Ammon's horn (tissue), 1 donor: ENCODE measurements at places on chromosomes 4 and X.
A peak's percentile ranks its signal among the peaks of the same experiment; 100 is the strongest.

DNA sequence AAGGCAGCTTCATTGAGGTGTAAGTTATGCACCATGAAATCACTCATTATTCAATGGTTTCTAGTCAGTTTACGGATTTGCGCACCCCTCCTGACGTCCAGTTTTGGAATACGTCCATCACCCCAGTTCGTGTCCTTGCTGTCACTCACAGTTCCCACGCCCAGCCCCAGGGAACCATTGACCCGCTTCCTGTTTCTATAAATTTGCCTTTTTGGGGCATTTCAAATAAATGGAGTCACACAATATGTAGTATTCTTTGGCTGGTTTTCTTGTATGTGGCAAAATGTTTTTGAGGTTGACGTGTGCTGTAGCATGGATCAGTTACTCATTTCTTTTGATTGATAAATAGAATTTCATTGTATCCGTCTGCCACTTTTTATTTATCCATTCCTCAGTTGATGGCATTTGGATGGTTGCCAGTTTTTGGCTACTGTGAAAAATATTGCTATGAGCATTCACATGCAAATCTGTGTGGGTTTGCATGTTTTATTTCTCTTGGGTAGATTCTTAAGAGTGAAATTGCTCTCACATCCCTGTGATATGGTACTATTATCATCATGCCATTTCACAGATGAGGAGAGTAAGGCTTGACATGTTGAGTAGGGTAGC lies 18.4 kb upstream of the SORCS2 start:
- DNase-seq: no peak

DNA sequence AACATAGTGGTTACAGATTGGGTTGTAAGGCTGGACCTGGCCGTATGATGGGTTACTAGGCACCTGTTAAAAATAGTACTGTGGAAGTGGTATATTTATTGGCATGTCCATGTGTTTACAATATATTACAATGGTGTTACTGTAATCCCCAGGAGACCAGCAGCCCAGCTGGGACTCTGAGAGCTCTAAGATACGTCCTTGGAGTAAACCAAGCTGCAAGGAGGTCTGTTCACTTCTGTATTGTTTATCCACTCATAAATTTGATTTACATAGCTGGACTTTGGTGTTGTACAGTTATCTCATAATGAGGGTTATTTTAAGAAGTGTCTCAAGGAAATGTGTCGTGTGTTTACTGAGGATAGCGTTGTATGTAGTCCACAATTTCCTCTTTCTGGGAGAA lies 93.8 kb downstream of the TBL1X start:
- no peak for DNase-seq

- DNase-seq: peak; percentile 72
These were observed 3.2 kb upstream of the PCDH19 start for GRCh38 chrX:100413229-100413628.

DNA sequence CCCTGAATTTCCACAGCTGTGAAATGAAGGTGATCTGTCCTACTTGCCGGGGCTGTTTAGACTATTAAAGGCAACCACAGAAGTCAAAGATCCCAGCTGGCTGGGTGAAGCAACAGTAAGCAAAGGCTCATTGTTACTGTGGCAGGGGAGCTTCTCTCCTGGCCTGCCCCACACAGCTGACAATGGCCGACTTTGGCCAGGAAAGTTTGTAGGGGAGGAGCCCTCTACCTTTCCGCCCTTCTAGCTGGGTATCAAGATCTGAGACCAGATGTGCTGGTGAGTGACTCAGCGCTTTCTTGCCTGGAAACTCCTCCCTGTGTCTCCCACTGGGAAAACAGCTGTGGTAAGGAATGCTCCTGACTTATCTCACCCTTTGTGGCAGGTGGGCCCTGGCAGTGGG lies 21.1 kb downstream of the RASSF6 start:
- no peak for DNase-seq

GRCh38 chrX:145405012-145405411 lies 157.7 kb downstream of the SPANXN1 start:
- peak; percentile 23 for DNase-seq

- DNase-seq: no peak
These were observed 37.3 kb upstream of the GK2 start for GRCh38 chr4:79445371-79445781.

- no peak for DNase-seq
These were observed 7.4 kb downstream of the LPAR4 start for GRCh38 chrX:78754917-78755316.
